ENCODE measurements at places on chromosomes 7 and 10. TPM values are rescaled to one million over a fixed set of nuclear protein-coding genes. Genes with fewer than 3 reads are reported as not detected.

- no peak for DNase-seq
These were observed 75.1 kb downstream of the CRPPA start for GRCh38 chr7:16345979-16346958.

GRCh38 chr10:56319386-56319785 lies 41.7 kb downstream of the ZWINT start:
- DNase-seq, result no peak

OR13A1 gene
- not detected for total RNA-seq

- no peak for DNase-seq
These were observed 3.5 kb downstream of the CYTH3 start for GRCh38 chr7:6268907-6269306.

DNA sequence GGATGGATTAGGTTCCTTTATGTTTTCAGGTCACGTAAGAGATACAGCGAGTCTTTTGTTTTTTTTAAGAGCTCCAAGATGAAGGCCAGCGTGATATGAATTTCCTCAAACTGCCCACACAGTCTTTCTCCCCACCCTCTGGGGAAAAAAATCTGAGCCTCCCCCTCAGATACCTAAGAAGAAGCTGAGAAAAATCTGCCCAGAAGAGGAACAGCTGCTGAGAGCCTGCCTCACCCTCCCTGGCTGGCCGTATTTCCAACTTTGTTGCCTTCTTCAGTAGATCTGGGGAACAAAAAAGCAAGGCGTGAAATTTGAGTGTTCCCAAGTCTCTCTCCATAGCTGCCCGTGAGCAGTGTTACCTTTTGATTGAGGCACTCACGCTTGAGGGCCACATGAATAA lies 208.1 kb downstream of the KIAA1217 start:
- DNase-seq, result no peak

GRCh38 chr10:75532253-75532924 lies 101.0 kb downstream of the LRMDA start:
- no peak for DNase-seq

THSD7A gene
- not detected for total RNA-seq

DNA sequence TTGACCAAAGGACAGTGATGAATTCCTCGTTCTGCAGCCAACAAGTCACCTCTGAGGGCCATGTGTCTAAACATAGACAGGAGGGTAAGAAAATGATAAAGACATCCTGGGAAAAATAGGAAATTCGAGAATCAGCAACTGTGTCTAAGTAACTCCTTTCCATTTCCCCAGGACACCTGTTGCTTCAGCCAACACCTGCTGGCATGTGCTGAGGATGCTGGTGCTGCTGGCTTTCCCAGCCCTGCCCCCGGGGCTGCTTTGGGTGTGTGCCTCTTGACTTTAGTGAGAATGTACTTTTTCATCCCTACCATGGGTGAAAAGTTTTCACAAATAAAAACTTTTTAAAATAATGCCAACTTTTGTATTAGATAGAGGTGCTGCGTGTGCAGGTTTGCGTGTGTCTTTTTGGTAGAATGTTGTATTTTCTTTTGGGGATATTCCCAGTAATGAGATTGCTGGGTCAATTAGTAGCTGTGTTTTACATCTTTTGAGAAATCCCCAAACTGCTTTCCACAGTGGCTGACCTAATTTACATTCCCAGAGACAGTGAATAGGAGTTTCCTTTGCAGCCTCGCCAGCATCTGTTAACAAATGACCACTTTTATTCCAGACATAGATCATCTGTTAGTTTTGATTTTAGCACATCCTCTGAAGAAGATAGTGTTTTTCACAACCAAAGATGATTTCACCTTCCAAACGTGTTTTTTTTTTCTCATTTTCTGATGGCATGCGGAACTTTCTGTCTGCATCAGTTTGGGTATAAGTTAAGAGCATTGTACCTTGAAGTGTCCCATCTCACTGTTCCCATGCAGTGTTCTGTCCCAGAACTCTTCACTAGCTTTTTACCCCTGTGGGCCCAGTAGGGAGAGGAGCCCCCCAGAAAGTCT lies 104.2 kb upstream of the ACBD5 start:
- DNase-seq, result no peak

All from activated T-helper 2 cell treated with anti-CD3 and anti-CD28 coated beads, Interferon-gamma antibody, Interleukin-2, Interleukin-4, amounts not matched to agents 10 μg/mL and 5 μg/mL and 100 μg/mL, durations not matched to agents 14 hours and 24 hours and 36 hours (primary cell).